ENCODE measurements at places on chromosomes 1 and 21.

GRCh38 chr21:34003428-34003827, 70.0 kb upstream of the MRPS6 start:
- no peak for DNase-seq

DNA sequence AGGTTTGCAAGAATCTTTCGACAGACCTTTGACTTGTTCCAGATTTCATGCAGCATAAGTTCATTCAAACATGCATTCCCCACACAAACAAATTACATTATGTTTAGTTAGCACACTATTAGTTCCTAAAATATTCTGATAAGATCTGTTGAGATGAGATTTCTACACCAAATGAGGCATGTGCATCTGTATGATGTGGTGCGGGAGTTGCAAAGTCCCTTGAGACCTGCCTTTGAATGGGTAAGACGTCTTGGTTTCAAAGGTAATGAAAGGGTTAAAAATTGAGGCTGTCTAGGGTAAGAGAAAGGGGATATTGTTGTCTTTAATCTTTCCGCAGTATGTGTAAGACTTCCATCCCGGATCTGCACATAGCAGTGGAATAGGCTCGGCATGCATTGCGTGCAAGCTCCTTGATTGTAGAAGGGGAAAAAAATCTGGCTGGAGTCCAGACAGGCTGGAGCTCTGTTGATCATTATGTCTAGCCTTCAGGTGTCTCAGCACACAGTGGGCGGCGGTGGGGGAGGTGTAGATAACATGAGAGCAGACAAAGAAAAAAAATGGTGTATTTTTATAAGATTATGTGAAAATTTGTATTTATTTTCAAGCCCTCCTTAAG, 296.6 kb downstream of the PTPRC start:
- peak; percentile 72 for DNase-seq

- peak; percentile 63 for DNase-seq
Observed at GRCh38 chr21:33441489-33442477, 38.0 kb downstream of the TMEM50B start.

DNA sequence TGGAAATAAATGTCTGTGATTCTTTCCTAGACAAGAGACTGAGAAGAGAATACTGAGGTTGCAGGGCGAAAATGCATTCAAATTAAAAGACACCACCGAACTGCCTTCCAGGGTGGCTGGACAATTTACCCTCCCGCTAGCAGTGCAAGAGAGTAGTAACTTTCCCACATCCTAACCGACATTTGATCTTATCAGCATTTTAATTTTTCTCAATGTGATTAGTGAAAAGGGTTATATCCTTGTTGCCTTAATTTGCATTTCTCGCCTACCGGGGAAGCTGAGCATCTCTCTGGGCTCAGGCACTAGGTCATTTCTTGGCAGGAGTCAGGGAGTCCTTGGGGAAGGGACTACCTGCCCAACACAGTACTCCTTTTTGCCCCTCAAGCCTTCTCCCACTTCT, 2.8 kb downstream of the TNFRSF8 start:
- DNase-seq, result no peak

DNA sequence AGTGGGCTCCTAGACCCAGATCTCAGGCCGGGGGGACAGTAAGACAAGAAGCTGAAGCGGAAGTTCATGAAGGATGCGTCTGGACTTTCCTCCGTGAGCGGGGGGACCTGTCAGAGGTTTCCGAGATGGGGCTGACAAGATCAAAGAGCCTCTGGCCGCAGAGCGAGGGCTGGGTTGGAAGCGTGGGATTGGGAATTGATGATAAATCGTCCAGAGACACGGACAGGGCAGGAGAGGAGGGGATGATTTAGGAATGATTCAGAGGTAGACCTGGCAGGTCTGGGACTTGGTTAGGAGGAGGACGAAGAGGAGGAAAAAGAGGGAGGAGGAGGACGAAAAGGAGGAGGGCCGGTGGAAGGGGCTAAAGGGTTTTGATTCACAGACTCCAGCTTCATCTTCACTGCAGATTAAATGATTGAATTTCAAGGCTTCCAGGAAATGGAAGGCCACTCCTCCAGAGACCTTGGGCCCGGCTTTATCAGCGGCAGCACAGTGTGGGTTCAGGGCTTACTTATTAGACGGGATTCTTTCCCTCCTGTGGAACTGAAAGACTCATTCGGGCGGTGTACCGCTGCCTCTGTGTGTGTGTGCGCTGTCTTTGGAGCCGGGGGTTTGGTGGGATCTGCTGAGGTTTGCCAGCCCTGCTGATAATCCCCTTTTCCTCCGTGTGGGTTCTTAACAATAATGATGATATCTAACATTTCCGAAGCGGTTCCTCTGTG, 85.7 kb upstream of the SLC45A1 start:
- no peak for DNase-seq

- no peak for DNase-seq
Observed at GRCh38 chr1:103859721-103860120, 110.0 kb downstream of the AMY1C start.

GRCh38 chr1:207799989-207800648, 48.3 kb downstream of the CD46 start:
- no peak for DNase-seq

GRCh38 chr1:180527101-180527669, 24.8 kb upstream of the ACBD6 start:
- no peak for DNase-seq

DNA sequence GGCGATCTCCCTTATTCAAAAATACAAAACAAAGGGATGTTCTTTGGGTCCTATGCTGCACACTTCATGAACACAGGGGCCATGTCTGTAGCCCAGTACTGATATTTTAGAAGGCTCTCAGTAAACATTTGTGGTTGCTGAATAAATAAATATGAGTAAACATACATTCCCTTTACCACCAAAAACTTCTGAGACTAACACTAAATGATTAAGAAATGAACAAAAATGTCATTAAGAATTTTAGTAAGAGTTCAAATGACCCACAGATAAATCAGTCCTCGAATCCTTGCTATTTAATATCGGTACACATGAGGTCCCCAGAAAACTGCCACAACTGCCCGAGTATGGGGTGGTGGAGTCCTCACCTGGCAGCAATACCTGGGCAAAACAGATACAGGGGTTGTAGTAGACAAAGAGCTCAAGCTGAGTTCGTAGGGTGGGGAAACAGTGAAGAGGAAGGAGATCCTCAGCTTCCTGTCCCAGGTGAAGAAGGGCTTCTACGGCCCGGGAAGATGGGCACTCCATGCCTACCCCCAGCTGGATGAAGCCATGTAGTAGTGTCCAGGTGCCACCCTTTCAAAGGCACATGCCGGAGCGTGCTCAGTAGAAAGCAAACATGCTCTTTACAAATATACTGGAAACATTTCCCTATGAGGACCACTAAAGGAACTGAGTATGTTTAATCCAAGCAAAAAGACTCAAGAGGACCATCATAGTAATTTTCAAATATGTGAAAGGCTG, 72.6 kb upstream of the ARHGAP29 start:
- DNase-seq, result no peak

GRCh38 chr1:232709386-232709785, 79.5 kb upstream of the SIPA1L2 start:
- no peak for DNase-seq

DNA sequence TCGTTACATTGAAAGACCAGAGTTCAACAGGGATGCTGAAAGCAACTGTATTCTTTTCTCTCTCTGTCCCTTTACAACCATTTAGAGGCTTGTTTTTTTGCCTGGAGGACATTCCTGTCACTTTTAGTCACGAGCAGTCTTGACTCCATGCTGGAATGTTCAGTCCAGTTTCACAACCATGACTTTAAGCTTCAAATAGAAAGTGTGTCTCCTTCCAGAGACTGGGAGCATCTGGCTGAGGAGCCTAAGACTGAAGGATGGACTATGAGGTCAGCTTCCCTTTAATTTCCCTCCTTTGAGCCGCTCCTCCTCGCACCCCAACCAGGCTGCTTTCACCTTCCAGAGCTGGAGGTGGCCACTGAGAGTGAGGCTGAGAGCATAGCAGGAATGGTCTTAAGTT, 10.5 kb upstream of the RYR2 start:
- no peak for DNase-seq

DNA sequence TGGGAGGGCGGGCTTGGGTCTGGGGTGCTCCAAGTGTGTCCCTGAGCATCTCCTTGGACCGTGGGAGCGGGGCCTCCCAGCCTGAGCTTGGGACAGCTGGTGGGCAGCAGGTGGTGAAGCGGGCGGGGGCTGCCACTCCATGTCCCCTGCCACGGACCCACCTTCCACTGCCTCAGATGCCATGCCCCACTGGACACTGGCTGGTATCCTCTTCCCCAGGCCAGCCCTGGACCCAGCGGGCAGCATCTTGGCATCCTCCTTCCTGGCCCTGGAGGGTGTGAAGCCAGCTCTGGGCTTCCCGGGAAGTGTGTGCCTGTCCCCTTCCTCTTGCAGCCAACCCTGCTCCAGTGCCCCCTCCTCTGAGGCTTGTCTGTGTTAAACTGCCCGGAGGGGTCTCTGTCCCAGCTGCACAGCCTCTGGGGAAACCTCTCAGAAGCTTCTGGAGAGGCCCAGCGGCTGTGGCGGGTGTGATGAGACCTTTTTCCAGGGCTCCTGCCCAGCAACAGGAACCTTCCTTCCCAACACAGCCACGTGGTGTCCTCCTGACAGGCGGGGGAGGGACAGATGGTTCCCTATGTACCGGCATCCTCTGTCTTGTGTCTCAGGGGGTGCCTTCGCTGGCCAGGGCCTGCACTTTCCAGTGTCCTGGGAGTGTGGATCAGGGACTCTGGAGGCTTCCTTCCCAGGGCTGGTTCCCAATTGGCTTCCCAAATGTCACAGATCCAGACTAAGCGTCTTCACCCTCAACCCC, 81.6 kb upstream of the DISP3 start:
- DNase-seq, result no peak

GRCh38 chr1:165253818-165254254, 102.7 kb downstream of the LMX1A start:
- DNase-seq, result no peak

DNA sequence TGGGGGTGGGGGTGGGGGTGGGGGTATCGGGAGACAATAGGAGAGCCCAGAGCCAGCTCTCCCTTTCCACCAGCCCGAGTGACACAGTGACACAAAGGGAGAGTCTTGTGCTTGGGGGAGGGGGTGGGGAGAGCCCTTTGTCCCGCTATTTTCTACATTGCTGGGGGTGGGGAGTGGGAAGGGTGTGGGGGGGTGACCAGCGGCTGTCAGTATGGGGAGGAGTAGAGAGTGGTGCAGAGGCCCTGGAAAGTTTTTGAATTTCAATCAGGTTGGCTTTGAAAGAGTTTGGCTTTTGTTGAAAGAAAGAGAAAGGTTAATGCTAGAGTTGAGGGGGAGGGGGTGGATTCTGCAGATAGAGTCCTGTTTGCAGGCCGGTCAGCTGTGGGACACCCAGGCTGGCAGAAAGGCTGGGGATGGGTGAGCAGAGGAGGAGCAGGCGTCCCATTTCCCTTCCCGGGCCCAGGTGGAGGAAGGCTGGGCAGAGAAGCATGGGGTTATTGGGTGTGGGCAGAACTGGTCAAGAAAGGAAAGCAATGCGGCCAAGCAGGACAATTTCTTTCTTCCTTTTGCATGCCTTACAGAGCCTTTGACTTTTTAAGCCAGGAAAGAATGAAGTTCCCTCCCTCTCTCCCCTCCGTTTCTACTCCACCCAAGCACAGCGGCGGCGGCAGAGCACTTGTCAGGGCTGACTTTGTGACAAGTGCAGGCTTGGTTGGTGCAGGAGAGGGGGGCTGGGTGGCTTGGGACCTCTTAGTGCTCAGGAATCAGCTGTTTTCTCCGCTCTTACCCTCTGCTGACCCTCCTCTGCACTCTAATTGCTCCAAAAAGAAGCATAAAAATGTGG, 96.2 kb downstream of the RNF220 start:
- DNase-seq, result no peak

- no peak for DNase-seq
Observed at GRCh38 chr1:32954168-32954567, 10.4 kb downstream of the RNF19B start.

GRCh38 chr1:227769047-227769935, 34.1 kb downstream of the SNAP47 start:
- no peak for DNase-seq

DNA sequence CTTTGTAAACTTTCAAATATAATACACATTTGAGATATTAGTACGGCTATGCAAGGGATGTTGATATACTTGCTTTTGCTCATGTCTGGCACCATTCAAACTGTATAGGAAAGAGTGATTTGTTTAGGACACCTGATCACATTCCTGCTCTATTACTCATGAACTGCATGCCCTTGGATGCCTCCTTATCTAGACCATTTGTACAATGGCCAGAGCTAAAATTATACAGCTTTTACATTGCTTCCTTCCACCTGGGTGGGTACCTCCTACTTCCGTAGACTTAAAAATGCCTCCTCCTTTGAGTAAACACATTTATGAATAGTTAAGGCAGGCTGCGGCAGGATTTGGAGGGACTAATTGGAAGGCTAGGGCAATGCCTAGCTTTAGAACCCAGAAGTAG, 85.4 kb upstream of the PBX1 start:
- no peak for DNase-seq

- DNase-seq, result no peak
Observed at GRCh38 chr1:238677567-238677966, 708.8 kb upstream of the CHRM3 start.

DNA sequence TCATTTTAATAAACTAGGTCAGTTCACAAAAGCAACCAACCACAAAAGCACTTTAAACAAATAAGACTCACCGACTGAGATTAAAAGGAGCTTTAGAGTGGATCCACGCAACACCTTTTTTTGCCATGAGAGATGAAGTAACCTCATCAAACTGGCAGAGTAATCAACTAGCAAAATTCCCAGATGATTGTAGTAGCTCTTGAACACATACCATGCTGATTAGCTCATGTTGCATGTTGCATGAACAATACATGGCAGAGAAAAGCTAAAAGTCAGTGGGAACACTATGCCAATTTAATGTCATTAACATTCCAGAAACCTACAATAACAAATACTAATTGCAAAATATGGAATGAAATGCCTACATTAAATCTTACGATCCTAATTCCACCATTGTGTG, 4.1 kb downstream of the WARS2 start:
- DNase-seq, result no peak

- no peak for DNase-seq
Observed at GRCh38 chr1:228317891-228318810, 88.5 kb downstream of the TRIM11 start.

- DNase-seq, result no peak
Observed at GRCh38 chr1:12491656-12492055, 126.4 kb downstream of the DHRS3 start.

GRCh38 chr1:55318116-55318817, 103.1 kb upstream of the USP24 start:
- no peak for DNase-seq

DNA sequence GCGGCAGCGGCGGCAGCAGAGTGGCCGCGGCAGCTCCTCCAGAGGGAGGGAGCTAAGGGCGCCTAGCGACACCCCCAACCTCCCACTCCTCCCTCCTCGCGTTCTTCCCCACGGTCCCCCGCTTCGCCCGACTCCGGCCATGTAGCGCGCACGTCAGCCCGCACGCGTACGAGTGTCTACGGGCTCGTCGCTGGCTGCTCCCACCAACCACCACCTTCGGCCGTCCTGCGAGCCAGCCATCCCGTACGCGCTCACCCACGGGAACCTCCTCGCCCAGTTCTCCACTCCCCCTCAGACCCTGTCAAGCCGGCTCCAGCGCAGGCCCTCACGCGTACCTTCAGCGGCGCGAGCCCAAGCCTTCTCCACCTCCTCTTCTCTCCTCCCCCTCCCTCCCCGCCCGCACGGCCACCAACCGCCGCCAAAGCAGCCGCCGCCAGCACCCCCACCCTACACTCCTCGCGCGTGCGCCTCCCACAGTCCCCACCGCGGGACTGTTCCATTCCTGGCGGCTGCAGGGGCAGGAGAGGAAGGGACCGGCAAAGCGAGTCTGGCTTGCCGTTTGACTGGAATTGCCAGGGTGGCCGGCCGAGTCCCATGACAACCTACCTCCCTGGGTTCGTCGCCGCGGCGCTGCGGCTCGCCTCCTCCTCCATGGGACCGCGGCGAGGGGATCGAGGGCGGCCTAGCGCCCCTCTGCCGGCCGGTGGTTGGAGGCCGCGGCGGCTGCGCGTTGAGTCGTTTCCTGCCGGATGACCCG, at the start of gene YY1AP1:
Gene YY1AP1, minus strand, starts transcription at position 451 of the 757 bp plus-strand sequence. CDS start 8,338 bp downstream, outside the sequence.
- peak; percentile 84 for DNase-seq
